ENCODE measurements at places on chromosomes 16 and 17.
A peak's percentile ranks its signal among the peaks of the same experiment; 100 is the strongest.

GRCh38 chr16:2008631-2009163, 924 bp downstream of the ZNF598 start:
- DNase-seq = no peak
- peak overlapping the region; percentile 96 for H3K4me3 ChIP-seq
- H3K27me3 ChIP-seq = no peaks in the 10 kb centered on the region

- no peaks in the 10 kb centered on the region for H3K4me1 ChIP-seq
- no peaks in the 10 kb centered on the region for H3K27me3 ChIP-seq
- H3K4me3 ChIP-seq = no peak overlapping the region
- no peak for DNase-seq
Measured at GRCh38 chr16:3241761-3242160, 6.8 kb upstream of the ZNF200 start.

GRCh38 chr16:81293909-81294802, 20.6 kb upstream of the GAN start:
- H3K4me3 ChIP-seq = no peak overlapping the region
- H3K27me3 ChIP-seq = no peaks in the 10 kb centered on the region
- H3K36me3 ChIP-seq = no peaks in the 10 kb centered on the region
- no peak overlapping the region for H3K27ac ChIP-seq

- H3K4me1 ChIP-seq = peaks cover 4% of the 10 kb centered on the region
- no peak overlapping the region for H3K27ac ChIP-seq
- H3K27me3 ChIP-seq = no peaks in the 10 kb centered on the region
- H3K4me3 ChIP-seq = no peak overlapping the region
Measured at GRCh38 chr16:89736554-89736953, 15.2 kb downstream of the ZNF276 start.

DNA sequence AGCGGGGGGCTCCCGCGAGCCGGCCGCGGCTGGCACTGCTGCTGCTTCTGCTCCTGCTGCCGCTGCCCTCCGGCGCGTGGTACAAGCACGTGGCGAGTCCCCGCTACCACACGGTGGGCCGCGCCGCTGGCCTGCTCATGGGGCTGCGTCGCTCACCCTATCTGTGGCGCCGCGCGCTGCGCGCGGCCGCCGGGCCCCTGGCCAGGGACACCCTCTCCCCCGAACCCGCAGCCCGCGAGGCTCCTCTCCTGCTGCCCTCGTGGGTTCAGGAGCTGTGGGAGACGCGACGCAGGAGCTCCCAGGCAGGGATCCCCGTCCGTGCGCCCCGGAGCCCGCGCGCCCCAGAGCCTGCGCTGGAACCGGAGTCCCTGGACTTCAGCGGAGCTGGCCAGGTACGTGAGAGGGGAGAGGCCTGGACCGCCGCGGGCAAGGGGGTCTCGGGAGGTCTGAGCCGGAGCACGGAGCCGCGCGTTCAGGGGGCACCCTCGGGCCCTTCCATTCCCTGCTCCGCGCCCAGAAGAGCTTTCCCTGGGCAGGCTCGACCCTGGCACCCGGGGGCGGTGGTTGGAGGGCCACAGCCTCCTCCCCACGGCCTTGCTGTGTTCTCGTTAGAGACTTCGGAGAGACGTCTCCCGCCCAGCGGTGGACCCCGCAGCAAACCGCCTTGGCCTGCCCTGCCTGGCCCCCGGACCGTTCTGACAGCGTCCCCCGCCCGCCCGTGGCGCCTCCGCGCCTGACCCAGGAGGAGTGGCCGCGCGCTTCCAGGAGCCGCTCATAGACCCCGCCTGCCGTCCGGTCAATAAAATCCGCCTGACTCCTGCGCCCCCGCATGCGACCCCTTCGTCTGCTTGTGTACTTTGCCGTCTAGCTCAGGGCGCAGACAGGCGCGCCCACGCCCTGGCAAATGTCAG, 591 bp downstream of the NPW start:
- peak overlapping the region; percentile 16 for H3K4me3 ChIP-seq
- no peak for DNase-seq
- H3K36me3 ChIP-seq = no peaks in the 10 kb centered on the region
- no peaks in the 10 kb centered on the region for H3K27me3 ChIP-seq
- H3K4me1 ChIP-seq = peaks cover 4% of the 10 kb centered on the region

- no peaks in the 10 kb centered on the region for H3K27me3 ChIP-seq
- H3K36me3 ChIP-seq = no peaks in the 10 kb centered on the region
- H3K27ac ChIP-seq = no peak overlapping the region
Measured at GRCh38 chr16:78462288-78463208, 363.1 kb downstream of the WWOX start.

DNA sequence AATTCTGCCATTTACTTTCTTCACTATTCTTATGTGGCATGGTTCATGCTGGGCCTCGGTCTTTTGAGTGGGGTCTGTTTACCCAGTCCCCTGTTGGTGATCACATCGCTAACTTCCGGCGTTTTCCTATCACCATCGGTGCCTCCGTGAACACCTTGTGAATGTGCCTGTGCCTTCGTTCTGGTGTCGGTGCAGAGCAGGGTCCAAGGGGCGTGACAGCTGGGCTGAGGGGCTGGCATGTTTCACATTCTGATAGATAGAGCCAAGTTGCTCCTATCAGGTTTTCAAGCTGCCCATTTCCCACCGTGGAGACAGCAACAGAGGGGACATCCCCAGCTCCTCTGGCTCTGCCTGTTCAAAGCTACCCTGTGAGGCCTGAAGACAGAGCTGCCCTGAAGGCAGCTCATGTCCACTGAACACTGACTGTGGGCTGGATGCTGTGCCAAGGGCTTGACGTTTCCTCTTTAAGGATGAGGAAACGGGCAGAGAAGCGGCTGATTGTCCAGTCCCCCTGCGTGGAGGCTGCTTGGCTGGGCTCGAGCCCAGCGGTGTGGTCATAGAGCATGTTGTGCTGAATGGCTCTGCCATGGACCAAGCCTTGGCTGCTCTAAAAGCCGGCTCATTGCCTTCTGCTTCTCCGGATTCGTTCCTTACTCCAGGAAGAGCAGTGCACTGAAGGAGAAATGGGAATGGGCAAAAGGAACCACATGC, 17.0 kb downstream of the DHODH start:
- no peak overlapping the region for H3K4me3 ChIP-seq
- no peak overlapping the region for H3K27ac ChIP-seq
- no peak for DNase-seq
